Motor neuron (in vitro differentiated cells): ENCODE measurements at places on chromosomes 12 and 14. TPM values are rescaled to one million over a fixed set of nuclear protein-coding genes. Genes with fewer than 3 reads are reported as not detected.
A peak's percentile ranks its signal among the peaks of the same experiment; 100 is the strongest.

Gene ESRRB
- 0.11 and 0.28 TPM in 2 replicates for total RNA-seq

DNA sequence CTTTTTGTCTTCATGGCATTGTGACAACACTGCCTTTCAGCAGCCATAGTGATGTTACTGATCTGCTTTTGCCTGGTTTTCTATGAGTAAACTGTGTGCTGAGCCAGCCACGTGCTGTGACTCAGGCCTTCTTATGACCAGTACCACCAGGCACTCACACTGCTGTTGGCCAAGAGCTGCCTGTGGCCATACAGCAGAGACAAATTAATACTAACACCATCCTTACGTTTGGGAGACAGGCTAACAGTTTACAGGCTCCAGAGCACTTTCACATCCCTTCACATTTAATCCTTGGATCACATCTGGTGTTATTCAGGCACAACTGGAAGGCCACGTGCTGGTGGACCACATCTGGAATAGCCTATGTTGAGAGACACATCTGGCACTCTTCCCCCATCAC is 377.9 kb downstream of the CCDC91 start:
- ATAC-seq, result no peak

- peak; percentile 2 for ATAC-seq
Measured at GRCh38 chr12:121806009-121806545, 2.3 kb downstream of the SETD1B start.

Gene JPH4
- 14.2 and 21.3 TPM in 2 replicates for total RNA-seq

Gene OAS2
- 78.4 and 80.9 TPM in 2 replicates for total RNA-seq
